ENCODE measurements at places on chromosomes 3 and 15.

DNA sequence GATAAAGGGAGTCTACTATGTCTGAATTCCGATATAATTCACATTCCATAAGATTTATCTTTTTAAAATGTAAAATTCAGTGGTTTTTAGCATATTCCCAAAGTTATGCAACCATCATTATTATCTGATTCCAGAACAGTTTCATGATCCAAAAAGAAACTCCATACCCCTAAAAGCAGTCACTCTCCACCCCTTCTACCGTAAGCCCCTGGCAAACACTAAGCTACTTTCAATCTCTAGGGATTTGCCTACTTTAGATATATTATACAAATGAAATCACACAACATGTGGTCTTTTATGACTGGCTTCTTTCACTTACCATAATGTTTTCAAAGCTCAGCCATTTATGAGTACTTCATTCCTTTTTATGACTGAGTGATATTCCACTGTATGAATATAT, 65.6 kb downstream of the TMEM212 start:
- no peak for DNase-seq

- DNase-seq: no peak
These were observed 43.1 kb downstream of the STARD5 start for GRCh38 chr15:81280696-81281455.

DNA sequence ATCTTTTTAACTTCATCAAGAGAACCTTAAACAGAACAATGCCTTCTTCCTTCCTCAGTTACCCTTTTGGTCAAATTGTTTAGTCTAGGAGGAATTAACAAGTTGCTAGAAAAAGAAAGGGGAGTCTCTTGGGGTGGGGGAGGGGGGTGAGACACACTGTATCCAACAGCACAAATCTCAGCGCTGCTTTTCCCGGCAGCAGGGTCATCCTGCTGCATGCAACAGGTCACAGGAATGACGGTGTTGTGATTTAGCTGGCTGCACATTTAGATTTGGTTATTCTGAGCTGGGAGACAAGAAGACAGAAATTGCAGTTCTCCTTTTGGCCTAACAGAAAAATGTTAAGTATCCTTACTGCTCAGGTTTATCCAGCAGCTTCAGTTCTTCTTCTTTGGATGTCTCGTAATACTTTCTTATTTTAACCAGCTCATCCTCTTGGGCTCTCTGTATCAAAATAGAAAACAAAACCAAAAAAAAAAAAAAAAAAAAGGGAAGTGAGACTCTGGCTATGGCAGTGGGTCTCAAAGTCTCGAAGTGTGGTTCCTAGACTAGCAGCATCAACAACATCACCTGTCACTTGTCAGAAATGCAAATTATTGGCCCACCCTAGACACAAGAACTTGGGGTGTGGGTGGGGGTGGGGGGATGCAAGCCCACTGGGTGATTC, 190.5 kb downstream of the GREM1 start:
- no peak for DNase-seq

GRCh38 chr3:69239063-69239462, 116.7 kb upstream of the LMOD3 start:
- DNase-seq: no peak

- DNase-seq: no peak
These were observed 675 bp downstream of the PSMD6 start for GRCh38 chr3:64022451-64023186.

DNA sequence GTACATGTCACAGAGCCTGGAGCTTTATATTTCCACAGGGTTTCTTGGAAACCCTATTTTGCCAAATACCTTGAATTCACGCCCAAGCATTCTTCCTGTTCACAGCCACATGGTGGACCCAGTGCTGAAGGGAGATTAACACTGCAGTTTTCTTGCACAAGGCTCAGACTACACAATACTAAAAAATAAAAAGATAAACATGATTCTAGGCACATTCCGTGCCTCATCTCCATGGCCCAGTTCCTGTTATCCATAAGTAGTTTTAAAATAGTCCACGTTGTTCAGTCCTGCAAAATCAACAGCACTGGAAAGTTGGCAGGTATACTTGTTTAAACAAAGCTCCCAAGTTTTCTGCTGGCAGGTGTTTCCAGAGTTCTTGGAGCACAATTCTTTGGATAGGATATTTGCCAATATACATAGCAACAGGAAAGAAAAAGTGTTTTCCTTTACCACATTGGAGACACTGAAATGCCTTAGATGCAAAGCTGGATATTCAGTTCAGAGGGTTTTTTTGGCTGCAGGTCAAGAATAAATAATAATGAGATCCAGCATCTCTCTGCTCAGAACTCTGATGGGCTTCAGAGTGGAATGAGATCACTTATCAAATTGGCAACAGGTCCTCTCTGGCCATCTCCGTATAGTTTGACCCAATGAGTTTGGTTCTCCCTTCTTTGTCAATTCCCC, 88.1 kb upstream of the TGFBR2 start:
- DNase-seq: no peak

GRCh38 chr3:169661361-169662131, 2.0 kb downstream of the MECOM start:
- no peak for DNase-seq

DNA sequence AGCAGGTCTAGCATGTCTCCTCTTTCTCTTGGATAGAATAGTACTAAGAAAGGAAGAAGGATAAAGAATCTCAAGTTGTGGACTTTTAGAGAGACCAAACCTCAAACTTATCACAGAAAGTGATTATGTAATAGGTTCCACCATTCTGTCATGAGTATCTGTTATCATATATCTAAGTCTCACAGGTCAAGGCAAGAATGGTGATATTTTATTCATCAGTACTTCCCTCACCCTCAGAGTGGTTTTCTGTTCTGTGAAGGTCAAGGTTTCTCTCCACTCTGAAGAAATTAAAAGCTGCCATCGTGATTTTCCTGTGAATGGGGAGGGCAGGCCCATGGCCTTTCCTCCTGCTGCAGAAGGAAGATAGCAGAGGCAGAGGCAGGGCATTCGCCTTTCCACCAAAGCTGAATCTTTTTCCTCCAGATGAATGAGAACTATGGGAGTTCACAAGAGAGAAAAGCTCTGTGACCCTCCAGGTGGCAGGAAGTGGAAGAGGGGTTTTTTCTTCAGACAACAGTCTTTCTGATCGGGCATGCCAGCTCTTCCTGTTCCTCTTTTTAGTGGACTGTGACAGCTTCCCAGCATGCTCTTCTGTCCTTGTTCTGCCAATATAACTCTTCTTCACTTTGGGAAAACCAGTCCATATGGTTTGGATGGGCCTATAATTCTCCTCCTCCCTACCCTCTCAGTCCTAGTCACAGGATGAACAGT, 37.1 kb upstream of the CCK start:
- no peak for DNase-seq

DNA sequence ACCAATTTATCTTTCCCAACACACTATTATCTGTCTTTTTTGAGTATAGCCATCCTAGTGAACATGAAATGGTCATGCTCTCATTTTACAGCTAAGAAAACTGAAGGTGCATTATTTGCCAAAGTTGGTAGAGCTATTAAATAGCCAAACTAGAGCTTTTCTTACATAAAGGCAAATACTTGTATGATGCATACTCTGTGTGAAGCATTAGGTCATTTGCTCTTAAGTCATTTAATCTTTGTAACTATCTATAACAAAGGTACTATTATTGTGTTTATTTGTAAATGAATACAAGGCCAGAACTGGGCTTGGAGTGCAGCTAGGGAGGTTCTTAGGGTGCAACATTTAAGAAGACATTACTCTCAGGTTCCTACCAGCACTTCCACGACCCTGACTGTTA, 123.7 kb downstream of the THSD4 start:
- no peak for DNase-seq

DNA sequence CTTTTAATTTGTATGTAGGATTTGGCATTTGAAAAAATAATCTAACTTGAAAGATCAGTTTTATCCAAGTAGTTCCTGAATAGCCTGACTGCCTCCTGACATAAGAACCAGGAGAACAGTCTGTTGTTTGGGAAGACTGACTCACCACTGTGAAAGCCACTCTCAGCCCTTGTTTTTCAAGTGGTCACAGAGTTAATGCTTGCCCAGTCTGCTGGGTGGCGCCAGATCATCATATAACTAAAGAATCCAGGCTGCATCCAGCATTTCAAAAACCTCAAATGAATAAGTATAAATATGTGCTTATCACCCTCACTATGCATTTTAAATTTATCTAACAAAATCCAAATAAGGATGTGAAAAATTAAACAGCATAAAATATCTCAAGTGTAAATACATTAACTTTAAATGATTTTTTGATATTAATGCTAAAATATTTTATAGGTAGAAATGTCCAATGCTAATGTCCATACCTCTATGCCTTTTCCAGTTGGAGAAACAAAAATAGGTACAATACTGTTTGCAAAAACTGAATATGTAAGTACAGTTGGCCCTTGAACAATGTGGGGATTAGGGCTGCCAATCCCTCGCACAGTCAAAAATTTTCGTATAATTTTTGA, 26.9 kb upstream of the ZBBX start:
- DNase-seq: no peak

DNA sequence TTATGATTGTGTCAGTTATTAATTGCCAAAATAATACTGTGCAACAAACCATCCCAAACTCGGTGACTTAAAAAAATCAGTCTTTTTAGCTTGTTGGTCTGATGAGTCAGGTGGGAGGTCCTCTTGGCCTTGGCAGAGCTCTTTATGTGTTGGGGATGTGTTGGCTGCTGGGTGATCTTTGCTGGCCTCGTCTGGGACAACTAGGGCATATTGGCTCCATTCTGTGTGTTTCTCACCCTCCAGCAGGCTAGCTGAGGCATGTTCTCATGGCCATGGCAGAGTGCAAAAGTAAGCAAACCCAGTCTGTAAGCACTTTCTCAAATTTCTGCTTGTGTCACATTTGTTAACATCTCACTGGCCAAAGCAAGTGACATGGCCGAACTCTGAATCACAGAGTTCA, 251.6 kb downstream of the RPLP1 start:
- DNase-seq: no peak

- DNase-seq: no peak
These were observed 2.9 kb upstream of the TFG start for GRCh38 chr3:100706365-100706764.

DNA sequence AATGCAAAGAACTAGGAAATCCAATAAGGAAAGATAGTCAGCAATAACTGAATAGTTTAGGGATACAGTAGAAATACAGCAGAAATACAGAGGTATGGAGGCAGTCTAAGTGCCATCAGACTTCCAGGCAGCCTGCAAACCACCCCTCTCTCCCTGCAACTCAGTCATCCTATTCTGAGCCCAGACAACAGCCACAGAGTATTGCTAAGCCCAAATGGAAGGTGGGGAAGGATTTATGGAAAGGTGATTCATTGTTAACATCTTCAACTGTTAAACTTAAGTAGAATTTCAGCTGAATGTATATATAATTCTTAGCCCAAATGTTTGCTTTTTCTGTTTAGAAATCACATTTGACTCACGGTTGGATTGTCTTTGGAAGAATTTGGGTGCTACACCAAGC, 300.4 kb downstream of the RBMS3 start:
- DNase-seq: no peak

DNA sequence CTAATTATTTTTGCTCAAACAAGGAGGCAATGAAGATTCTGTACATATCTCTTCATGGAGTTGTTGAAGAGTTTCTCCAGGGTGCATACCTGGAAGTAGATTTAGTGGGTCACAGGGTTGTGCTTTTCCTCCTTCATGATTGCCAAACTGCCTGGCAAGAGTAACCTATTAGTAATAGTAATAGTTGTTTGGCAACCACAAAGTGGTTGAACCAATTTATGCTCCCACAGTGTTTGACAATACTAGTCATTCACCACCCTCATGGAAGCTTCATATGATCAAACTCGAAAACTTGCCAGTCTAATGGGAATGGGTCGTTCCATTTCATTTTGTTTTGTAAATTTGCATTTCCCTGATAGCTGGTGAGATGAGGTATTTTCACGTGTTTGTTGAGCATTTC, 57.8 kb downstream of the TLE3 start:
- no peak for DNase-seq

DNA sequence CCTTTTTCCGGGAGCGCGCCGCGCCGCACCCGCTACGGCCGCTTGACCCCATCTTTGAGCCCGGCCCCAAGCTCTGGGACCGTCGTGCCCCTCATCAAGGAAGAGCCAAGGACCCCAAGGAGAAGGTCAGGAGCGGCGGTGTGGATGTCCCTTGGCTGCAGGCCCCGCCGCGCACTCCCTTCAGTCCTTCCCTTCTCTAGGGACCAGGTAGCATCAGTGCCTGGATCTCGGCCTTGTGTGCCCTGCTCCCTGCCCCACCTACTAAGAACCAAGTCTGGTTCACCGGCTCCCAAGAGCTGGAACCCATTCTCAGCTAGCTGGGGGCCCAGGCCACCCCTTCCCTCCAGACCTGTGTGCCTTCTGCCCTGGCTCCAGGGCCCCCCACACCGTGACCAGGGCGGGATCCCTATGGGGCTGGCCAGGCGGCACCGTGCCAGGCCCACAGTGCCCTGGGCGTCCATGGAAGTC, 69.3 kb upstream of the CGNL1 start:
- no peak for DNase-seq
